Keratinocyte (primary cell): ENCODE measurements at places on chromosomes 5 and 9.

GRCh38 chr5:58016358-58016757 lies 443.5 kb downstream of the PLK2 start:
- no peak for DNase-seq

GRCh38 chr5:179343719-179344430 lies 1.4 kb downstream of the ADAMTS2 start:
- no peak for DNase-seq

DNA sequence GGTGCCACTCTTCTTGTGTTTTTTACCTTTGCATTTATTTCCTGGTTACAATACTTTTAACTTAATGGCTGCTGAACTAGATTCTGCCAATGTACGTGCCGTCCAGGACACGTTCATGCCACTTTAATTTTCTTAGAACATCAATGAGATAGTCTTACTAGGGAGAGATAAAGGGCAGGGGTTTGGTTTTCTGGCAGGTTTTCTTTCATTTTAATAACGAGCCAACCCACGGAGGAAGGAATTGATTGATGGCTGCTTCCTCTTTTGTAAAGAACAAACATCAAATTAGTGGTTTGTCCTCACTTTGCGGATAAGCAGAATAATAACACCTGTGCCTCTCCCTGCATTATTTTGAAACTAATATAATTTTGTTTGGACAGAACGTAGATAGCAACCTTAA lies 135.7 kb downstream of the DOCK8 start:
- no peak for DNase-seq

DNA sequence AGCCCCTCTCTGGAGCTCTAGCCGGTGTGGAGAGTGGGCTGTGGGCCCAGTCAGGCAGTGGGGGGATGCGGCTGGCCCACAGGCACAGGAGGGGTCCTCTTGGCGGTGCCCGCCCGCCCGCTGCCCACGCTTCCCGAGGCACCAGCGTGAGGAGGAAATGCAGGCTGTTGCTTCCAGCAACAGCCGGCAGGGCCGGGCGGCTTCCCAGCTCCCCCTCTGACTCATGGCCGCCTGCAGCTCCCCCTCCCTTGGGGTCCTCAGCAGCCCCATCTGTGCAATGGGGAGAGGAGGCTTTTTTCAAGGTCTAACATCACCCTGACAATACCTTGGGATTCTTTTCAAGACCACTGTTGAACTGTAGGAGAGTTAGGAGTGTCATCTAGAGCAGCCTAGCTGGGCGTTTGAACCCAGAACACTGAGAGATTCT lies 10.4 kb downstream of the CXXC5 start:
- no peak for DNase-seq
